ENCODE measurements at places on chromosomes 12 and 14.
A peak's percentile ranks its signal among the peaks of the same experiment; 100 is the strongest.

DNA sequence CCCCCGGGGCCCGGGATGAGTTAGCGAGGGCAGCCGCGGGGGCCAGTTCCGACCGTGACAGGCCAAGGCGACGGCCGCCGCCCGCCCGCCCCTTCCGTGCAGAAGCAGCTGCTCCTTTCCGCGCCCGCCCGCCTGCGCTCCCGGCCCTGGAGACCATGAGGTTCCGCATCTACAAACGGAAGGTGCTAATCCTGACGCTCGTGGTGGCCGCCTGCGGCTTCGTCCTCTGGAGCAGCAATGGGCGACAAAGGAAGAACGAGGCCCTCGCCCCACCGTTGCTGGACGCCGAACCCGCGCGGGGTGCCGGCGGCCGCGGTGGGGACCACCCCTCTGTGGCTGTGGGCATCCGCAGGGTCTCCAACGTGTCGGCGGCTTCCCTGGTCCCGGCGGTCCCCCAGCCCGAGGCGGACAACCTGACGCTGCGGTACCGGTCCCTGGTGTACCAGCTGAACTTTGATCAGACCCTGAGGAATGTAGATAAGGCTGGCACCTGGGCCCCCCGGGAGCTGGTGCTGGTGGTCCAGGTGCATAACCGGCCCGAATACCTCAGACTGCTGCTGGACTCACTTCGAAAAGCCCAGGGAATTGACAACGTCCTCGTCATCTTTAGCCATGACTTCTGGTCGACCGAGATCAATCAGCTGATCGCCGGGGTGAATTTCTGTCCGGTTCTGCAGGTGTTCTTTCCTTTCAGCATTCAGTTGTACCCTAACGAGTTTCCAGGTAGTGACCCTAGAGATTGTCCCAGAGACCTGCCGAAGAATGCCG, 699 bp downstream of the MGAT2 start:
- DNase-seq, result peak; percentile 91

DNA sequence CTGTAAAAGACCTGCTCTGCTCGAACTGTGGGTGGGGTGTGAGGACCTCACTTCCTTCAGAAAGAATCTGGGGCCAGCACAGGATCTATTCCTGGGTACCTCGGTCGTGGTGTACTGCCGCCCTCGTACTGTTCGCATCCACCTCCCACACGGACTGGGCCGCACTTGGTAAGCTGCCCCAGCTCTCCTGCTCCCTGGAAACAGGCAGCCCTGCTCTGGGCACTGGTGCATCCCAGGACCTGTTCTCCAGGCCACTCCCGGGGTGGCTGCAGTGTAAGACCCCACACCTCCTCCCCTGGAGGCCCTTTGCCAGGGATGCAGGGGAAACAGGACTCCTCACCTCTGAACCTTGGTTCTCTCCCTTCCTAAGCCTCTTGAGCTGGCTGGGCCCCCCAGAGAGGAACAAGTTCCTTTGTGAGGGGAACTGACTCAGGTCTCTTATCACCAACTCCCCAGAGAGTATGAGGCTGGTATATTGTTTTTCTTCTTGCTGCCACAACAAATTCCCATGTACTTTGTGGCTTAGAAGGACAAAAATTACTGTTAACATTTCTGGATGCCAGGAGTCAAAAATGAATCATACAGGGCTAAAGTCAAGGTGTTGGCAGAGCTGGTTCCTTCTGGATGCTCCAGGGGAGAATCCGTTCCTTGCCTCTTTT, 276.5 kb downstream of the NUAK1 start:
- peak; percentile 62 for DNase-seq

GRCh38 chr12:98618952-98619351, 25.5 kb downstream of the SLC25A3 start:
- DNase-seq, result no peak

DNA sequence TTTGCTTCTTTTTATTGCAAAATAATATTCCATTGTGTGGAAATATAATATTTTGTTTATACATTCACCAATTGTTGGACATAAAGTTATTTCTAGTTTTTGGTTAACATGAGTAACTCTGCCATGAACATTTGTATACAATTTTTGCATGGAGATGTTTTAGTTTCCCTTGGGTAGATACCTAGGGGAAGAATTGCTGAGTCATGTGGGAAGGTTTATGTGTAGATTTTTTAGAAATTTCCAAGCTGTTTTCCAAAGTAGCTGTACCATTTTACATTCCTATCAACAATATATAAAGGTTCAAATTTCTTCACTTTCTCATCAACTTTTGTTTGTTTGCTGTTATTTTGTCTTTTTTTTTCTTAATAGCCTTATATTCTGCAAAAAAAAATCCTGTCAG, 664.7 kb upstream of the FBXO33 start:
- no peak for DNase-seq

DNA sequence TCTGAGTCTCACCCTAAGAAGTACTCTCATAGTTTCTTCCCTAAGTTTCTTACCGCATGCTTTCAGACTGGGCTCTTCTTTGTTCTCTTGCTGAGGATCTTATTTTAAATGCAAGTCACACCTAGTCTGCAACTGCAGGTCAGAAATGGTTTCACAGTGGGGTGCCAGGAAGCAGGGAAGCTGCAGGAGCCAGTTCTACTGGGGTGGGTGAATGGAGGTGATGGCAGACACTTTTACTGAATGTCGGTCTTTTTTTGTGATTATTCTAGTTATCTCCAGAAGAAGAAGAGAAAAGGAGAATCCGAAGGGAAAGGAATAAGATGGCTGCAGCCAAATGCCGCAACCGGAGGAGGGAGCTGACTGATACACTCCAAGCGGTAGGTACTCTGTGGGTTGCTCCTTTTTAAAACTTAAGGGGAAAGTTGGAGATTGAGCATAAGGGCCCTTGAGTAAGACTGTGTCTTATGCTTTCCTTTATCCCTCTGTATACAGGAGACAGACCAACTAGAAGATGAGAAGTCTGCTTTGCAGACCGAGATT, 1.7 kb downstream of the FOS start:
- no peak for DNase-seq

DNA sequence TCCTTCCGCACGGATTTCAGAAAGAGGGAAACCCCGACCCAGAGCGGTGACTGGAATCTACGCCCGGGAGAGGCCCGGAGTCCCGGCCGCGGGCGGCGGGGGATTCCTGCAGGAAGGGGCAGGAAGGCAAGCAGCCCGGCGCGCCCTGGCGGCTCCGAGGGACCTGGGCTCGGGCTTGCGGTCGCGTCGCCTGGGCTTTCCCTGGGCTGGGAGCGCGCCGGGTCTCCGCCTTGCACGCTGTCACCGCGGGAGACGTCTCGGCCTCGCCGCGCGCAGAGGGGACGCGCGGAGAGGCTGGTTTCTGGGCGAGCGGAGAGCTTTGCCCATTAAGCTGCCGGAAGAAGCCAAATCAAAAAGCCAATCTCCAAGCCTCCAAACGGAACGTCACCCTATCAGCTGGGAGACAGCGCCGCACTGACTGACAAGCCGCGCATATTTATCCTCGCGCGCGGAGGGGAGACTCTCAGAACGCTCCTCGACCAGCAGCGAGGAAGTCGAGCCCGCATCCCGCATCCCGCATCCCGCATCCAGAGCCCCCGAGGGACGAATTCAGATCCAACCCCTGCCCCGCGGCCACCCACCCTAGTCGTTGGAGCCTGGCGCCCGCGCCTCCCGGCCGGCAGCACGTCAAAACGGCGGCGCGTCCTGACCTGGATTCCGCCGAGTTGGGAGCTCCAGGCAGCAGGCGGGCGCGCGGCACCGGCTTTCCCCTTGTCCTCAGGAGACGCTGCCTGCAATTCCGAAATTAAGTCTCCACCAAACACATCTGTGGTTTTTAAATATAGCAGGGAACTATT, at the start of gene SLC8A3:
Gene SLC8A3 (minus strand): TSS at position 293 of the 797 bp plus-strand sequence. CDS start 20,529 bp downstream, outside the sequence.
- peak; percentile 74 for DNase-seq

GRCh38 chr12:12719496-12719895, 2.3 kb downstream of the CDKN1B start:
- no peak for DNase-seq

DNA sequence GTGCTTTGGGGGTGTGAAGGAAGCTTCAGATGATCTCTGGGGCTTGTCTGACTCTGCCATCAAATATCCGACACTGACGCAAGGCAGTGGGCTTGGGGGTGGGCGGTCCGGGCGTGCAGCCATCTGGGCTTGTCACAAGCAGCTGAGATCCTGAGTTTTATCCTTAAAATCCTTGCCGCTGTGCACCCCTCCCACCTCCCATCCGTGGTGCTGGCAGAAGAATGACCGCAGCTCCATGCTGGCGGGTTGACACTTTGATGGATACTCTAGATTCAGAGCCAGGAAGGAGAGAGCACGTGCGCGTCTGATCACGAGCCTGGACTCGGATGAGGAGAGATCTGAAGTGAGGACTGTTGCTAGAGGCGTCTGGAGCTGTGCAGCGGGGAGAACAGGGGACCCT, 3.0 kb downstream of the ZFYVE21 start:
- no peak for DNase-seq

DNA sequence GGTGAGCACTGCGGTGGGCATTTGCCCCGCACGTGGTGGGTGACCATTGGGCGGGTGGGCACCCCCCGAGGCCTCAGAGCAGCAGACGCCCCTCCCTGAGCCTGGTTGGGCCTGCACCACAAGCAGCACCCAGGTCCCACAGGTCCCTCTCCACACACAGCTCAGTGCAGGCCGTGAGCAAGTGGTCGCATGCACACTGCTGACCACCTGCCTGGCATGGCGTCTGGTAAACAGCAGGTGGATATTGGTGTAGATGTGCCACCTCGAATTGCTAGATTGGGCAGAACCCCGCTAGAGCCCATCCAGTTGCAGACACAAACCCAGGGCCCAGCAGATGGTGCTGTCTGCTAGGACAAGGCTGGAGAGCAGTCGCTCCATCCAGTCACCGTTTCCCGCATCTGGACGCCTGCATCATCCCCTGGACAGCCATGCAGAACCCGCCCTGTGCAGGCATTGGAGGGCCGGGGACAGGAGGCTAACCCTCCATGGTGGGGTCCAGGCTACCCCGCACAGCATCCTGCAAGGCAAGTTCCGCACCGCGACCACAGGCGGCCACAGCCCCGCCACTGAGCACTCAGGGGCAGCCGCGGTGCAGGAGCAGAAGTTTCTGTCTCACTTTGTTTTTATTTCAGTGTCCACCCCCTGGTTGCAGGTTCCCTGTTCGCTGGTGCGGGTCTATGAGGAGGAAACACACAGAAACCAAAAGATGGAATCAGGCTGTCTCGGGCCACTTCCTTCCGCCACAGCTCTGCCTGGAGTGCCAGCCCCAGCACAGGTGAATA, 45.6 kb upstream of the RIMBP2 start:
- DNase-seq, result no peak

- peak; percentile 69 for DNase-seq
Measured at GRCh38 chr14:73753124-73753886, 39.1 kb upstream of the PNMA1 start.
